CD4-positive, alpha-beta memory T cell (primary cell): ENCODE measurements at places on chromosomes 1 and 21. TPM values are rescaled to one million over a fixed set of nuclear protein-coding genes. Genes with fewer than 3 reads are reported as not detected.

DNA sequence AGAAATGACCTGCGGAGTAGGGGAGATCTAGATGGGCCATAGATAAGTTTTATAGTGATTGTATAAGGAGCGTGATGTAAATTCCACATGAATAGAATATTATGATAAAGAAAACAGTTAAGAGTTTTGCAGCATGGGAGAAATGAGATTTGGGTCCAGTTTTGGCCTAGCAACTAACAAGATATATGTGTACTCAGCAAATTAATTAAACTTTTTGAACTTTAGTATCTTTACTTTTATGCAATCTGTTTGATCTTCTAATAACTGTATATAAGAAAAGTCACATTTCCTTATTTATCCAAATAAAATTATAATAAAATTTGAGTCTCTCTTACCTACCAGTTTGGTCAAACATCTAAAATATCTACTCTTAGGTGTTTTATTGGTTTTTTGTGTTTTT lies 1011.8 kb upstream of the NCAM2 start:
- H3K27me3 ChIP-seq: no peaks in the 10 kb centered on the region
- H3K36me3 ChIP-seq: no peaks in the 10 kb centered on the region
- no peak overlapping the region for H3K4me3 ChIP-seq
- DNase-seq: no peak
- H3K4me1 ChIP-seq: no peaks in the 10 kb centered on the region
- no peak overlapping the region for H3K27ac ChIP-seq

DNA sequence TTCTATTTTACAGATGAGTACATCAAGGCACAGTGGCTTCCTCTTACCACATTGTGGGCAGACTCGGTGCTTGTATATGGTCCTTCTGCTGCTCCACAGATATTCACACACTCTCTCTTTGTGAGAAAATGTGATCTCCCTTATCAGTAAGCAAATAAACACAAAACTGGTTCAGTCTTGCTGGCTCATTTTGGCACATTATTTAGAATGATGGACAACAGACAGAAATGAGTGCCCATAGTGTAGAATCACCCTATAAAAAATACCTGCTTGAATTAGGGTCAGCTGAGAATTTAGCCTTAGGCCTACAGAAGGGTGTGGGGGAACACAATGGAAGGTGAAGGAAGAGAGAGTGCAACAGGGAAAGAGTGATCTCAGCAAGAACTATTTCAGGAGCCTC lies 423.1 kb downstream of the HLX start:
- H3K36me3 ChIP-seq: no peaks in the 10 kb centered on the region
- no peak for DNase-seq
- H3K4me1 ChIP-seq: no peaks in the 10 kb centered on the region
- no peak overlapping the region for H3K4me3 ChIP-seq
- no peak overlapping the region for H3K27ac ChIP-seq
- H3K27me3 ChIP-seq: no peaks in the 10 kb centered on the region

DNA sequence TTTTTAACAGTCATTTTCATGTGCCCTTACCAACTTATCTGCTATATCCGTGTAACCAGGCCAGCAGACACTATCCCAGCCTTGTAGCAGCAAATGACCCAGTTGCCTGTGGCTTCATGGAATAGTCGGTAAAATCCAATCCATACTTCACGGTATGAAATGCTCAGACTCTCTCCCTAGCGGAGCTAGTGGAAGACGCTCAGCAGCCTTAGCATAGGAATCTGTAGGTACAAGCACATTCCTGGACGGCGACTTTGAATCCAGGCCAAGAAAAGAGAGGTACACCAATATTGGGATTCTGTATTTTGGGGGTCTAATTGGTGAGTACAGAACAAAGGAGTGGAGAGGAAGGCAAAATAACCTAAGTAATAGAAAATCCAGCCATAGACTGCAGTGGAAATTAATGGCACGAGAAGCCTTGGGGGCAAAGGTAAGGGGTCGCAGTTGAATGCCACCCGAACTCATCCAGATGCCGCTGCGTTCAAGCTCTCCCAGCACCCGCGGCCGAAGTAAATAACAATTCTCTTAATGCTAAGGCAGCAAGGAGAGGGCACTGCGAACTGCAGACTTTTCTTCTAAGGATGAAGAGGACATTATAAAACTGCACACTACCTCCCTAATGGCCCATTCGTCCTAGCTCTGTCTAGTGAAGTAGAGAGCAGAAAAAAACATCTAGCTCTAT lies 17.7 kb upstream of the TBX15 start:
- H3K27ac ChIP-seq: no peak overlapping the region
- peaks cover 44% of the 10 kb centered on the region for H3K27me3 ChIP-seq
- H3K4me1 ChIP-seq: peaks cover 10% of the 10 kb centered on the region
- H3K36me3 ChIP-seq: no peaks in the 10 kb centered on the region
- no peak overlapping the region for H3K4me3 ChIP-seq

DNA sequence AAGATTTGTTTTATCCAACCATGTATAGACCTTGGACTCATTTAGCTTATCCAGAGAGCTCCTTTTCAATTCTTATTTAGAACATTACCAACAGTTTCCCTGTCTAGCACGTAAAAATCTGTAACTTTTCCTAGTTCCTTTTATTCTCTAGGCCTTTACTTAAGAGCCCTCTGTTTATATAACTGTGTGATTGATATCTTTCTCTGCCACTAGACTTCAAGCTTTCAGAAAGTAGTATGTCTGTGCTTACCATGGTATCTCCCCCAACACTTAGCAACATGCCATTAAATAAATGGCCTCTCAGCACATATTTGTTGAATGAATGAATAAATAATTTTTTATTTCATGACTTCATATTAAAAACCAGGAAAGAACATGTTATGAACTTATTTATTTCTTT lies 209.4 kb downstream of the PTPRC start:
- no peak for DNase-seq
- H3K36me3 ChIP-seq: no peaks in the 10 kb centered on the region
- H3K4me1 ChIP-seq: no peaks in the 10 kb centered on the region
- H3K27ac ChIP-seq: no peak overlapping the region
- no peaks in the 10 kb centered on the region for H3K27me3 ChIP-seq

DNA sequence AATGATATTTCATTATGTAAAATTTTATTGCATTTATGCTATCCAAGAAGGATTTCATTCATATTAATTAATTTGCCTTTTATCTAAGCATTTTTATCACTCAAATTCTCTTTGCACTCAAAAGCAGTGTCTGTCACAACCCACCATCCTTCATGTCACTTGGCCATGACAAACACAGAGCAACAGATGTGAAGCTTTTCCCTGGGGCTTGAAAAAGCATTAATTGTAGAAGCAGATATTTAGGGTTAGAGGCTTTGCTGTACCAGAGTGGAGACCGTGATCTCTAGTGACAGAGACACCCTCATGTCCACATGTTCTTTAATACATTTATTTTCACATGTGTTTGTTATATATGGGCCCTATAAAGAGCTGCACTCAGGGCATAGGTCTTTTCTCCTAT lies 230.5 kb downstream of the SPATA17 start:
- no peaks in the 10 kb centered on the region for H3K36me3 ChIP-seq
- DNase-seq: no peak
- no peaks in the 10 kb centered on the region for H3K4me1 ChIP-seq
- no peak overlapping the region for H3K27ac ChIP-seq

DNA sequence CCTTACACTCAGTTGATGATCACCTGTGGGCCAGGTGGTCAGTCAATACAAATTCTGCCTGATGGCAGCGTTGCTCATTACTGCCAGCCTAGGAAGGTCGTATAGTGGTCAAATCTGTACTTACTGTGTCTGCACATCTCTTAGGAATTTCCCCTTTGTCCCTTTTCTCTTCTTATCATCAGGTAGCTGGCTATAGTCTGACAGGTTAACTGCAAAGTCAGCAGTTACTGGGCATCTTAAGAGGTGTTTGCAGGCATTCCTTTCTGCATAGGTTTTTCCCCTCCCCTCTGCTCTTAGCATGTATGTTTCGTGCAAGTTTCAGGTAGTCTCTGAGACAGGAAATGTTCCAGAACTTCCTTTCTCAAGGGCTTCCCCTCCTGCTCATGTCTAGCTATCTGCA lies 298.7 kb downstream of the LRRIQ3 start:
- no peak overlapping the region for H3K27ac ChIP-seq
- H3K36me3 ChIP-seq: no peaks in the 10 kb centered on the region
- no peaks in the 10 kb centered on the region for H3K27me3 ChIP-seq
- DNase-seq: no peak

GRCh38 chr1:94002046-94002787 lies 93.0 kb upstream of the GCLM start:
- H3K27me3 ChIP-seq: no peaks in the 10 kb centered on the region
- DNase-seq: no peak
- no peaks in the 10 kb centered on the region for H3K4me1 ChIP-seq
- no peak overlapping the region for H3K4me3 ChIP-seq

DNA sequence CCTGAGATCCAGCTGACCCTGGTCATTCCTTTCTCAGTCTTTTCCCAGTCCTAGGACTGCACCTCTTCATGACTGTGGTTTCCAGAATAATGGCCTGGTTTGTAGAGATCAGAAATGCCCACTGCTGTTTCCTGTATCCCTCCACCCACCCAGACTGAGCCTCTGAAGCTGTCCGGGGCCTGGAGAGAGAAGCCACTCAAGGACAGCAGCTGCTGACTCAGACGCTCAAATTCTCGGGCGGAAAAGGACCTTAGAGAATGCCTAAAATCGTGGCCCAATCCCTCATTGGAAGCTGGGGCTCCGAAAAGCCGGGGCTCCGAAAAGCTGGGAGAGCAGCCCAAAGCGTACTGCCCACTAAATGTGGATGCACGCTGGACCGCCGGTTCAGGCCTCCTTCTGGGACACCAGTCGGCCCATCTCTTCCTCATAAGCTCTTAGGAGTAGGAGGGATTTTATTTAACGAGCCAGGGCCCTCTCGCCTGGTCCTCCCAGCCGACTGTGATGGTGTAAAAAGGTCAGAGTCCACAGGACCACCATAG lies 7.8 kb upstream of the GPR61 start:
- no peak for DNase-seq
- no peaks in the 10 kb centered on the region for H3K27me3 ChIP-seq
- H3K36me3 ChIP-seq: no peaks in the 10 kb centered on the region
- H3K27ac ChIP-seq: no peak overlapping the region
- peaks cover 25% of the 10 kb centered on the region for H3K4me1 ChIP-seq

- no peak for DNase-seq
- no peaks in the 10 kb centered on the region for H3K27me3 ChIP-seq
- no peaks in the 10 kb centered on the region for H3K36me3 ChIP-seq
- no peak overlapping the region for H3K27ac ChIP-seq
- H3K4me3 ChIP-seq: no peak overlapping the region
These were observed 1122.5 kb downstream of the NCAM2 start for GRCh38 chr21:22120616-22121266.

DNA sequence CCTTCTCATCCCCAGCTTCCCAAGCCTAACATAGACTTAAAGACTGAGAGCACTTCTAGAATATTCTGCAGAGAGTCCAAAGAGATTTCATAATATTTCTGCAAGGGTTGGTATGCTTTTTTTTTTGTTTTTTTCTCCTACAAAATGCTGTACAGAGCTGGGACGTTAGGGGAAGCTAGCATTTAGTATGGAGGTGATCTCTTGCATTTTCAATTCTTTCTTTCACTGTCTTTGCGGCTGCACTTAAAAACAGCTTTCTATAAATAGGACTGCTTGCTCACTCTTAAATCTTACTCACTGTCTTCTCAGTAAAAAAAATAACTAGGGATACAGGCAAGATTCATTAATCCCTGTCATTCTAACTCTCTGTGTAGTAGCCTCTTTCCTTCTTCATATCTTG lies 7.4 kb downstream of the DSCAM start:
- no peaks in the 10 kb centered on the region for H3K36me3 ChIP-seq
- no peaks in the 10 kb centered on the region for H3K27me3 ChIP-seq
- no peak overlapping the region for H3K27ac ChIP-seq
- H3K4me1 ChIP-seq: no peaks in the 10 kb centered on the region
- H3K4me3 ChIP-seq: no peak overlapping the region

DNA sequence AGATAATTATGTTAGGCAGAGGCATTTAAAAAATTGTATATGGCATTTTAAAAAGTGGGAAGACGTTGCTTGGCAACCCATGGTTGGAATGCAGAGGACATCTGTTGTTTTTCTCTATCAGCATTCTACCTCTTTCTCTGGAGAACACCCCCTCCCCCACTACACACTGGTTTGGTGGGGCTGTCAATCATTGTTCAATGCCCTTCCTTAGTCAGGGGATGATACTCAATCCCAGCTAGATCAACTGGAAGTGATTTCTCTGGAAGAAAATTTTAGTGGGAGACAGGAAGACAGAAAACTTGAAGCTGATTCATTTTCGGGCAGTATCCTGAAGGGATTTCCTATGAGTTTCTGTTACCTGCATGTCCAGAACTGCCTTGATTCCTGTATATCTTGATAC lies 35.7 kb upstream of the CAP1 start:
- H3K36me3 ChIP-seq: no peaks in the 10 kb centered on the region
- no peak overlapping the region for H3K27ac ChIP-seq
- DNase-seq: no peak
- no peaks in the 10 kb centered on the region for H3K27me3 ChIP-seq
- peaks cover 9% of the 10 kb centered on the region for H3K4me1 ChIP-seq

DNA sequence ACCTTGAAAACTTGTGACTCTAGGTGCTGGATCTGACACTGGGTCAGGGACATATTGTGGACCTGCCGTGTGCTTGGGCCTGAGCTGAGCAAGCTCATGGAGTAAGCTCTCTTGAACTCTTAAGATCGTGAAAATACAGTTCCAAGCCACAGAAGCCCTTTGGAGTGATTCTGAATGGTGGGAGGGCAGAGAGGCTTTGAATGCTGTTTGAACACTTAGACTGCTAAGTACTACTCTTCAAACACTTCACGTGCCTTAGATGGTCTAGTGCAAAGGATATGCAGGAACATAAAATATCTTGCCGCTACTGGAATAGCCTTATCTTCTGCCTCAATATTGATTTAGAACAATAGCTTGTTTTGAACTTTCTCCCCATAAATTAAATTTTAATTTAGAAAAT lies 21.6 kb downstream of the ROR1 start:
- no peak for DNase-seq
- no peaks in the 10 kb centered on the region for H3K27me3 ChIP-seq
- H3K36me3 ChIP-seq: no peaks in the 10 kb centered on the region
- H3K27ac ChIP-seq: no peak overlapping the region
- no peaks in the 10 kb centered on the region for H3K4me1 ChIP-seq

GRCh38 chr21:17903029-17903806 lies 84.1 kb upstream of the C21orf91 start:
- DNase-seq: peak; percentile 54
- H3K4me3 ChIP-seq: no peak overlapping the region
- H3K27me3 ChIP-seq: no peaks in the 10 kb centered on the region
- no peaks in the 10 kb centered on the region for H3K36me3 ChIP-seq
- H3K4me1 ChIP-seq: peaks cover 5% of the 10 kb centered on the region

RGS13 gene
- total RNA-seq: not detected

CEP170 gene
- total RNA-seq: 40.7 TPM

HORMAD1 gene
- total RNA-seq: 0.64 TPM

VSIG8 gene
- total RNA-seq: not detected

CFHR4 gene
- not detected for total RNA-seq

BRINP2 gene
- not detected for total RNA-seq

NLRP3 gene
- total RNA-seq: 14.6 TPM
